ENCODE measurements at places on chromosomes 12 and 14. TPM values are rescaled to one million over a fixed set of nuclear protein-coding genes. Genes with fewer than 3 reads are reported as not detected.

The NFATC4 gene
- 42.0 TPM for polyA plus RNA-seq

The NEUROD4 gene
- polyA plus RNA-seq = not detected

The SYNE3 gene
- 4.4 TPM for polyA plus RNA-seq

The TAS2R42 gene
- polyA plus RNA-seq = not detected

The SLC2A14 gene
- 0.12 TPM for polyA plus RNA-seq

The HOXC10 gene
- polyA plus RNA-seq = not detected

The ADAM20 gene
- 0.11 TPM for polyA plus RNA-seq

The IFNG-AS1 gene
- polyA plus RNA-seq = not detected

The RIMKLB gene
- 22.0 TPM for polyA plus RNA-seq

The SPRING1 gene
- polyA plus RNA-seq = 15.5 TPM

The RD3L gene
- polyA plus RNA-seq = not detected

The GNB3 gene
- polyA plus RNA-seq = 3.6 TPM

The NTS gene
- polyA plus RNA-seq = not detected

The P2RX2 gene
- polyA plus RNA-seq = not detected

The KLHL33 gene
- polyA plus RNA-seq = 0.06 TPM

The GARIN6 gene
- polyA plus RNA-seq = not detected

Data from AG04450 (cell line).